ENCODE measurements at places on chromosomes 3 and 15.

GRCh38 chr3:100225883-100226282, 34.9 kb upstream of the TBC1D23 start:
- DNase-seq, result no peak

DNA sequence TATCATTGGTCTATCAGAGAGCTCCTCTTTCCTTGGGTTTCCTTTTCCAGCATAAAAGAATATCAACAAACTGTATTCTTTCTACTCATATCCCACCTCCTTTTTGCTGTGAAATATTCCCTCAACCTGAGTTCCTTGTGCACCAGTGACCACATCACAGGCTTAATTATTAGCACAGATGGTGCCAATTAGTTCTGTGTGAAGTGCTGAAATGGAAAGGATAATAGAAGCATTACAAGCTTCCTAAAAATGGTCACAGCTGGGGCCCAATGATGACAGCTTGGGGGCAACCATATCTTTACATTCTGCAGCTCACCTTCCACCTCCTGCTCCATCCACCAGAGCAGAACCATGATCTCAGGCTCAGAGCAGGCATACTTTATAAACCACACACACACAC, 84.6 kb downstream of the ANO10 start:
- no peak for DNase-seq

DNA sequence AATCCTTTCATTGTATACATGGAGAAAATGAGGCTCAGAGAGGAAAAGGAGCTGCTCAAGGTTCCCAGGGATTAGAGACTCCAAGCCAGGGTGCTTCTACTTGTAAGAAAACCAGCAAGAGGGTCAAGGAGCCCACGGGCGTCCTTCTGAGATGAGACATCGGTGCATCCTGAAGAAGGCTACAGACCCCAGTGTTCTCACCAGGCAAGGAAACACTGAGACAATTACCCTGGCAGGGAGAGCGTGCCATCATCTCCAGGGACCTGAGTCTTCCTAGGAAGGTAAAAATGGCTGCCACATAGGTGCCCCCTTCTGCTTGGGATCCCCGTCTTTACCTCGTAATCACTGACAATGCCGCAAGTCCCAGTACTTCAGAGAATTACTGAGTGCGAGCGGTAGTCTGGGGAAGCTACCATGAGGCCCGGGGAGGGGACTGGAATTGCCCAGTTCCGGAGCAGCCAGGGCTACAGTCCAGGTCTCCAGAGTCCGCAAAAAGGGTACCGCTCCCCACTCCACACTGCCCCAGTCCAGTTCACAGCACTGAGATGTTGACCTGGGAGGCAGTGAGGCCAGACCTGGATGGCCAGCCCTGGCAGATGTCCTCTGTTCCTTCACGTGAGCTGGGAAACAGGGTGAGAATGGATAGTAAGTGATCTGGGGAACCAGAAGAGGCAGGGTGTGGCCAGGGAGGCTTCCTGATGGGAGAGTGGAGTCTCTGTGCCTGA, 164.7 kb upstream of the SMAD3 start:
- DNase-seq, result no peak

- no peak for DNase-seq
Measured at GRCh38 chr3:55174747-55175146, 246.9 kb upstream of the LRTM1 start.

- no peak for DNase-seq
Measured at GRCh38 chr3:72177075-72178050, 392.4 kb upstream of the PROK2 start.

- DNase-seq, result no peak
Measured at GRCh38 chr3:66494959-66495667, 5.7 kb downstream of the LRIG1 start.

GRCh38 chr3:5035692-5036391, 56.6 kb downstream of the BHLHE40 start:
- no peak for DNase-seq

- DNase-seq, result no peak
Measured at GRCh38 chr3:149243540-149243939, 21.9 kb upstream of the CP start.

- peak; percentile 79 for DNase-seq
Measured at GRCh38 chr3:185822221-185823000, 2.4 kb downstream of the IGF2BP2 start.

DNA sequence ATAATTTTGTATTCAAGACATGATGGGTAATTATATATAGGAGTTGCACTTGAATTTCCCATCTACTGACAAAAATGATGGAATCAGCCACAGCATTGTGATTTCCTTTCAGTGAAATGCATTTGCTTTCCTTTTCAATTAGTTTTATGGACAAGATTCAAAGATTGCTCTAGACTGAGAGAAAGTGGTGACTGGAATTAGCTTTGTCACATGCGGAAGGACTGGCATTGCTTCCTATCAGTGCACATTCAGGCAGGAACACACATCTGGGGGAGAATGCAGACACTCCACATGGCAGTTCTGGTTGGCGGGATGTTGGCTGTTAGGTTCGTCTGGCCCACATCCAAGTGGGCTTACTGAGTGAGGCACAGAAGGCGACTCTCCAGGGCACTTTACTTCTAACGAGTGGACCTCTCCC, 399.3 kb upstream of the RGMA start:
- no peak for DNase-seq

DNA sequence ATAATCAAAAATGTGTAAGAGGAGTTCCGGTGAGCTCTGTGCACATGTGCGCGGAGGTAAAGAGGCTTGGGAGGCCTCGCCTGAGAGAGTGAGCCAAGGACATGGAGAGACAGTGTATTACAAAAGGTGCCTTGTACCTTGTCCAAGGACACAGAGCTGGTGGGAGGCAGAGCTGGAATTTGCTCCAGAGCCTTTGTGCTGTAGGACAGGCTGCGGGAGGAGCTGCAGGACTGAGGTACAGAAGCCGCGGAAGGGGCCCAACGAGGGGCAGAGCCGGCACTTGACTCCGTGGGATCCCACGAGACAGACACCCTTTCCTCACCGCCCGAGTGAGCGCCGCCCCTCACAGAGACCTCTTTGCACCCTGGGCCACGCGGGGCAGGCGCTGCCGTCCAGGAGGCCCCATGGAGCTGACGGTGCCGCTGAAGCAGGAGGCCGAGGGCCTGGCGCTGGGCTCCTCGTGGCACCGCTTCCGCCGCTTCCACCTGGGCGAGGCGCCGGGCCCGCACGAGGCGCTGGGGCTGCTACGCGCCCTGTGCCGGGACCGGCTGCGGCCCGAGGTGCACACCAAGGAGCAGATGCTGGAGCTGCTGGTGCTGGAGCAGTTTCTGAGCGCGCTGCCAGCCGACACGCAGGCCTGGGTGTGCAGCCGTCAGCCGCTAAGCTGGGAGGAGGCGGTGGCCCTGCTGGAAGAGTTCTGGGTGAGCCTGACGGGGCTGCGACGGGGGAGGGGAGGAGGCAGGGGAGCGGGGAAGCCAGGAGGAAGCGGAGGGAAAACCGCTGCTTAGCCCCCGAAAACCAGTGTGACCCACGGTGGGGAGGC, 68.7 kb downstream of the SLTM start:
- DNase-seq, result no peak

DNA sequence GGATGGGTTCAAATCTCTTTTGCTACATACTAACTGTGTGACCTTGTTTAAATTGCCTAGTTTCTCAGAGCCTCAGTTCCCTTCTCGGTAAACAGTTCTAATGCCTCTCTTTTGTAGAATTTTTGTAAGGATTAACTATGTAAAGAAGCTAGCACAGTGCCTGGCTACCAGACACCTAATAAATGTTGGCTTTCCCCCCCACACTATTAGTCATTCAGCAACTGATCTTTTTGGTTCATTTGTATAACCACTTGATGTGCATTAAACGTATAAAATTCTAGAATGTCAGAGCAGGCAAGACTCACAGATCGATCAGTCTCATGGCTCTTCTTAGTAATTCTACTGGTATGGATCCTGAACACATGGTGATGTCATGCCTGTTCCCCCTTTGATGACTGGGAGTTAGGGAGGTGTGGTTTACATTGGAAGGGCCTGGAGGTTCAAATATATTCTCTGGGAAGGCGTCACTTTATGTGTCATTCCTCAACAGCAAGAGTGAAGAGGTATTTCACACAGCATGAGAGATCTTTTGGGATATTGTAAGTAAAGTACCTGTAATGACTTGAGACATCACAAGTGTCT, 6.5 kb downstream of the TAGLN3 start:
- DNase-seq, result no peak

DNA sequence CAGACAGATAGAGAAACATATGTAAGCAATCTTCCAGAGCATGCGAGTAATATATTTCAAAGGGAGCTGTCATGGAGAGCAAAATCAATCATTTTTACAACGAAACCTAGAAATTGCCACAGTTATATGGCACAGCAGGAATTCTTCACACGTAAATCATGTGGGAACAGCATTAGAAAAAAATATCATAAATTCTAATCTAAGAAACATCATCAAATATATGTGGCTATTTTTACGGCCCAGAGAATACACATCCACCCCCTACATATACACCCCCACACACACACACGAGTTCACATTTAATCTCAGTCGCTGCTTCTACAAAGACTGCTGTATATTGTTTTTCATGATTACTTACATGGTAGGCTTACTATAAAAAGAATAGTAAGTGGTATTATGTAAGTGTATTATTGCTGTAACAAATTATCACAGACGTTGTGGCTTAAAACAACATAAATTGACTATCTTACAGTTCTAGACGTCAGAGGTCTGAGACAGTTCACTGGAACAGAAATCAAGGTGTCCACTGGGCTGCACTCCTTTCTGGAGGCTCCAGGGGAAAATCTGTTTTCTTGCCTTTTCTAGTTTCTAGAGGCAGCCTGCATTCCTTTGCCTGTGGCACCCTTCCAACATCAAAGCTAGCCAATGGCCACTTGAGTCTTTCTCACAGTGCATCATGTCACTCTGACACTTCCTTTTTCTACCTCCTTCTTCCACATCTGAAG, 363.3 kb downstream of the ULK4 start:
- DNase-seq, result peak; percentile 14

- peak; percentile 32 for DNase-seq
Measured at GRCh38 chr3:129424185-129424841, 4.1 kb downstream of the EFCAB12 start.

GRCh38 chr3:118943597-118943996, 91.0 kb downstream of the IGSF11 start:
- DNase-seq, result no peak

DNA sequence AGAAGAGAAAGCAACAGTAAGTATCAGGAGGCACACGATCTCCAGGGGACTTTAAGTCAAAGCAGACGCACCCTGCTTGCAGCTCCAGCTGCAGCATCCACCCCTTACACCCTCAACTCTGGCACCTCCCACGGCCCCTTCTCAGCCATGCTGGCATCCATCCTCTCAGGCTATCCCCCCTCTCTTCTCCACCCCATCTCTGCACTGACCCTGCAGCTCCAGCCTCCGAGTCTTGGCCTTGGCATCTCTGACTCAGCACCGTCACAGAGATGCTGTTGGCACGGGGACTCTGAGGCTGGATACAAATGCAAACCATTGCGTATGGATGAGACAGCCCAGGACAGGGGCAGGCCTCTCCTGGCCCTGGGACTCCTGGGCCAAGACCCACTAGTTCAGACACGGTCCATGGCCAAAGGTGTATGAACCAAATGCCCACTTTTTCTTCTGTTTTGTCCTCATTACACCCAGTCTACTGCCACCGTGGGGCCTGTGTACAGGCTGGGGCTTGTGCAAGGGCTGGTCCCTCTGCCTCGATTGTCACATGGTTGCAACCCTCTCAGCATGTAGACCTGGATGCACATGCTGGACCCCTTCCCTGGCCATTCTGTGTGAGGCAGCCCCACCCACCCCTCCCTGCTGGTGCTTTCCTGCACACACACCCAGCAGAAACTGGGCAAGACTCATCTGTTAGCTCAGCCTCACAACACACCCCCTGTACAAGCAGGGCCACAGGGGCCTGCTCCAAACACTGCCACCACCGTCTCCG, 18.7 kb upstream of the ZXDC start:
- no peak for DNase-seq

- no peak for DNase-seq
Measured at GRCh38 chr3:179098388-179099077, 26.9 kb upstream of the ZMAT3 start.

DNA sequence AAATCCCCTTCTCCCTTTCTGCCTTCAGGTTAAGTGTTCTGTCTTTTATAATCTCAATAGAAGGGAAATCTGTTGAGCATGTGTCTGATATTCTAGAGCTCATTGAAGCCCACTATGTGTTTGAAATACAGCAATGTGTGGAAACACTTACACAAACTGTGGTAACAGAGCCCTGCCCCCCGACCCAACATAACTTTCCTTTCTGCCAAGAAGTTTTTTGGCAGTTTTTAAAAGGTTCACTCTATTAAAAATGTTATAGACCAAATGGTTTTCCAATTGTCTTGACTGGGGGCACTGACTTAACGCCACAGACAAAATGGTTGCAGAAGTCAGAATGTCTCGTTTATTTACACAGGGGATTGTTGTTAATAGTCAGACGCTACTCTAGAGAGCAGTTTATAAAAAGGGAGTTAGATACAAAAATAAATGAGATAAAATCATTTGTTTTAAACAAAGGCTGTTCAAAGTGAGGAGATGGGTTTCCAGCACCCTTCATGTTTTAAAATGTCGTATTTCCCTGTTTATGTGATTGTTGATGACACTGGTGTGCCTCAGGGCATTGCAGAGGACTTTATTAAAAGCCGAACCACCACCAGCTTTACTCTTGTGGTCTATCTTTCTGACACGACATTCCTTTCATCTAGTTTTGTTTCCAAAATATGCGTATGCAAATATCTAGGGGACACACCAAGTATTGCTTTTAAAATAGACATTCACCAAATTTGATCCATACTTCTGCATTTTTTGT, 26.7 kb upstream of the GREM1 start:
- DNase-seq, result no peak

GRCh38 chr15:82643992-82644391, 3.2 kb downstream of the CPEB1 start:
- DNase-seq, result peak; percentile 61

- DNase-seq, result peak; percentile 86
Measured at GRCh38 chr3:155131104-155131503, 51.0 kb downstream of the MME start.

GRCh38 chr15:27196691-27197090, 225.7 kb downstream of the GABRG3 start:
- DNase-seq, result no peak

DNA sequence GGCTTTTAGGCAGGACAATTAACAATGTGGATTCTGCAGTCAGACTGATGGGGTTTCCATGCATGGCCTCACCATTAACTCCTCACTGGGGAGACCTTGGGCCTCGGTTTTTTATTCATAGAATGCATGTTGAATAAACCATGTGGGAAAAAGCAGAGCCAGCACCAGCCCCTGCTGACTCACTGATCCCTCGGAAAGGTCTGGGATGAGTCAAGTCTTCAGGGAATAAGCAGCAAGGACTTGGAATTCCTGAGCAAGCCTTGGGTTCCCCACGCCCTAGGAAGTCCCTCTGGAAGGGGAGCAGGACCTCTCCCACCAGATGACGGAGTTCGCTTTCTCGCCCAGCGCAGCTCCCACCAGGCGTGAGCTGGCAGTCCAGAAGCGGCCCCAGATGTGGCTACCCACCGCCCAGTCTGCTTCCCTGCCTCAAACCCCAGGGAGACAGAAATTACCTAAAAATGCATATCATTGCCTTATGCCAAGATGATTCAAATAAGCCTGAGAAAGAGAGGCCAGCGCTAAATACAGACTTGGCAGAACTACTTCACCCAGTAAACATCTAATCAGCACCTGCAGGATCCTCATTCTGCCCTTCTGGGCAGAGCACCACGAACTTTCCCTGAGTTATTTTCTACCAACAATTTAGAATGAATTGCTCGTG, 45.4 kb downstream of the BTD start:
- DNase-seq, result peak; percentile 85

- DNase-seq, result no peak
Measured at GRCh38 chr15:90004252-90004651, 3.1 kb downstream of the ZNF710 start.

GRCh38 chr3:131699001-131699400, 196.2 kb upstream of the MRPL3 start:
- DNase-seq, result no peak

- peak; percentile 36 for DNase-seq
Measured at GRCh38 chr15:84715441-84716035, 401 bp downstream of the SEC11A start.
